ENCODE measurements at places on chromosomes 1 and 21.

GRCh38 chr1:153525088-153525728 lies 10.6 kb downstream of the S100A6 start:
- no peak for DNase-seq

- DNase-seq = no peak
Observed at GRCh38 chr1:171434717-171435346, 50.5 kb upstream of the PRRC2C start.

DNA sequence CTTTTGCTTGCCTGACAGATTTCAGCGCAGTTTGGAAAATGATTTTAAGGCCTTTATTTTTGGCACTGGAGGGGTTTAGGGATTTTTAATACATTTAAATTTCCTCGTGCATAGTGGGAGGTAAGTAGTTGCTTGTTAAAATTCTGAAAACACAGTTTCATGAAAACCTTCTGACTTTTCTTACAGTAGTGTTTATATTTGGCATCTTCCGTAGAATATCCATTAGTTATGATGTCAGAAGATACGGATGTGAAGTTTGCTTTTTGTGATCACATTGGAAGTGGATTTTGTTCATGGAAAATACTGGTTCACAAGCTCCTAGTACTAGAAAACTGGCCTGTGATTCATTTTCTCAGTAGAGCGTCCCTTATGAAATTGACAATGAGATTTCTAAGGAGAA lies 1.3 kb downstream of the RABGAP1L start:
- no peak for DNase-seq

- no peak for DNase-seq
Observed at GRCh38 chr1:36464605-36465393, 615 bp upstream of the MRPS15 start.

GRCh38 chr1:187237542-187237941 lies 408.8 kb downstream of the PLA2G4A start:
- DNase-seq = no peak

DNA sequence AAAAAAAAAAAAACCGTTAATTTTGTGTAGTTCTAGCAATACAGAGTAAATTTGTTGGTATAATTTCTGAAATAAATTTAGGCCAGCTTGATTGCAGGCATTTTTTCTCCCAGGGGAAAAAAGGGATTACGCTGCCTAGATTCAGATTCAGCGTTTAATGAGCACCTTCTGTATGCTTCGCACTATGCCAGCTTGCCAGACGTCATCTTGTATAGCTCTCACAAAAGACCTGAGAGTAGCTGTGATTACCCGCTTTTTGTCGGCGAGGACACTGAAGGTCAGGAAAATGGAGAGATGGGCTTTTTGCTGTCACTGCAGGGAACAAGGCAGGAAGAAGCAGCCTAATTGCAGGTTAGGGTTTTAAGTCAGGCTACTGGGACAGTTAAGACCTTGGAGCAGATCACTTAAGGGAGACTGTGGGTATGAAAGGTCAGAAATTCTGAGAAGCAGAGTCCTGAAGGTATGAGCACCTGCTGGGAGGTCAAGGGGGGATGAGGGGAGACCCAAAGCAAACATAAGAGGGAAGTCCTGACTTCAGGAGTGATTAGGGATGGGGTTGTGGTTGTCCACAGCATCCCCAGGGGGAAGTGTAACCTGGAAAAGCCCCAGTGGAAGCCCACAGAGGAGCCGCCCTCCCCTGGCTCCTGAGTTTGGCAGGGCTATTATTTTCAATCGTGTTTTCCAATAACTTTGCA lies 39.0 kb downstream of the TMCC2 start:
- no peak for DNase-seq

DNA sequence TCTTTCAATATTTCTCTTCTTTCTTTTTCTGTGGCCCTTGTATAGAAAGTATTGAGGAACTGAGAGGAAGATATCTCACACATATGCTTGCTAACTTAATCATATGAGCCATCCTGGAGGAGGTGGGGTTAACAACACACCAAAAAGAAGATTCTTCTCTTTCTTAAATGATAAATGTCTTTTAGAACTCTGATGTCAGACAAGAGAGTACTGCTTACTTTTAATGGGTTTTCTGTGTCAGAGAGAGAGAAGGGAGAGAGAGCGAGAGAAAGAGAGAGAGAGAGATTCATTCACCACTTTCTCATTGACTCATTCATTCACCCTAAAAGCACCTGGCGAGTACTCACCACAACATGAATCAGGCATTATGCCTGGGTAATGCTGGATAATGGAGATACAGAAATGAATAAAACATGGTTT lies 250.3 kb upstream of the SGIP1 start:
- DNase-seq = no peak

DNA sequence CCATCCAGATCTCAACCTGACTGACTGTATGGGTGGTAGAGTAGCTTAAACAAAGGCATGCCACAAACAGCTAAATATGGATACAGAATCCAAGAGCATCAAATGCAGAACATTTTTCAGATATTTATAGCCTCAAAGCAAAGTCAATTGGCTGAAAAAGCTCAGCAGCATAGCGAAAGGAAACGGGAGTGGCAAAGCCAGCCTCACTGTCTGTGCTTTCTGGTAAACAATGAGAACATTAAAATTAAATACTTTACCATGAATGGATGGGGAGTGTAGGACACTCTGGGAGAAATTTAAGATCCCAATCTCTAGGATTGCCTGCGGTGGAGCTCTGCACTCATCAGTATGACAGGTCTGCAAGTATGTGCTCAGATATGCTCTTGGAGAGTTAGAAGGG lies 4.4 kb downstream of the RASAL2 start:
- DNase-seq = no peak

DNA sequence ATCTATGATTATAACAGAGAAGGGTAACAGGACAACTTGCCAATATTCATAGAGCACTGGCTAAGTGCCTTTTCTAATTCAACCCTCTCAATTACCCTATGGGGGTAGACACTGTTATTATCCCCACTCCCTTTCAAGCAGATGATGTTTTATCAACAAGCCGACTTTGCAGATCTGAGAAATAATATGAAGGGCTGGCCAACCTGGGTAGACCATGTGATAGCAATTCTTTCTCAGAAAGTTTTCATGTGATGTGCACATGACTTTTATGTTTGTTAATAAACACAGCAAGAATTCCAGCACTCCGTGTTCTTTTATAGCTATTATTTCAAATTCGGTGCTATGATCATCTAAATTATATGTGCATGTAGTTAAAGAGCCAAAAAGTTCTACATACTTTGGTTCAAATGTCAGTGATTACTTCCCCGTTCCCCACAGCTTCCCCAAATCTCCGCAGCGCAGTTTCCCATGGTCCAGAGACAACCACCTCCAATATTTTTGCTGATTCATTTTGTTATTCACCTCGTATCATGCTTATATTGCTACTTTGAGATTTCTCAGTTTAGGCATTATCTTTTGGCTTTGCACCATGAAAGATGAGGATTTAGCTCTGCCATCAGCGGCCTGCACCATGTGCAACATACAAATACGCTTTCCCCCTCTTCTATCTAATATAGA lies 96.7 kb upstream of the GADD45A start:
- DNase-seq = no peak

DNA sequence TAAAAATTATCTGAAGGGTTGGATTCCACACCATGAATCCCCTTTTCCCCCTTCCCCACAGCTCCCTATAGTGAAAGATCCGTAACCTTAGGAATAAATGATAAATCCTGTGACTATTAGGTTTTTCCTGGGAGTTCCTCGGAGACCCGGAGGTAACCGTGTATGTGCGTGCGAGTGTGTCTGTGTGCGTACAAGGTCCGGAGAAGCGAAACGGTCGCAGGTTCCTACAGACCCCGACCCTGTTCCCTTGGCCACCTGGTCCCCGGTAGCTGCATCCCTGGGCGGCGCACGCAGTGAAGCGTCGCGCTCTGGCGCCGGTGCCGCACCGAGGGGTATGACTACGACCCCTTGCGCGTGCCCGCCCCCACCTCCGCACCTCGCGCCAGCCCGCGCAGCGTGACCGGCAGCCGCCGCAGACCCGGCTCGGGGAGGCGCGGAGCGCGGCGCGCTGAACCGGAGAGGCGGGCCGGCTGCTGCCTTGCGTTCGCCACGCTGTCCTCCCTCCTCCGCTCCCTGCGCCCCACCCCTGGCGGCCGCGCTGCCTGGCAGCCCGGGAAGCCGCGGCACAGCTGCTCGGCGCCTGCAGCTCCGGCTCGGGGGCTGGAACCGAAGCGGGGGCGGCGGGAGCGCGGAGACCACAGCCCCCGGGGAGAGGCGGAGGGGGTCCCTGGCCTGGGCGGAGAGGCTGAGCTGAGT lies at the start of gene AK5:
Gene AK5, plus strand, starts transcription at position 529 of the 696 bp plus-strand sequence. CDS start 295 bp downstream, outside the sequence.
- DNase-seq = peak; percentile 28

- no peak for DNase-seq
Observed at GRCh38 chr21:40143822-40144525, 276.7 kb downstream of the PCP4 start.

DNA sequence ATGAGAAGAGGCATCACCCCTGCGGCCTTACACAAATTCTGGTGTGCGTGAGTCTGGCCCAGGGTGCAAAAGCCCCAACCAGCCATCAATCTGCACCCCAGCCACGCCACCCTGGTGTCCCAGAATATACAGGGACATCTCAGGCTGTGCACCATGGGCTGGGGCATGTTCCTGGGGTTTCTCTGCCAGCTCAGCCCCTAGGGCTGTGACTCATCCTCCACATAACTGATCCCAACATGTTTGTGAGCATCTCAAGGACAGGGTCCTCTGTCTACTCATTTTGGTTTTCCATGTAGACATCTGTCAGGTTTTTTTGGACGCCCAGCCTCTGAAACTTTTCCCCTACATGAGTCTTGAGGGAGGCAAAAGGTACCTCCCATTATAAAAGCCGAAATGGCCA lies 511 bp downstream of the ZNF683 start:
- DNase-seq = no peak

DNA sequence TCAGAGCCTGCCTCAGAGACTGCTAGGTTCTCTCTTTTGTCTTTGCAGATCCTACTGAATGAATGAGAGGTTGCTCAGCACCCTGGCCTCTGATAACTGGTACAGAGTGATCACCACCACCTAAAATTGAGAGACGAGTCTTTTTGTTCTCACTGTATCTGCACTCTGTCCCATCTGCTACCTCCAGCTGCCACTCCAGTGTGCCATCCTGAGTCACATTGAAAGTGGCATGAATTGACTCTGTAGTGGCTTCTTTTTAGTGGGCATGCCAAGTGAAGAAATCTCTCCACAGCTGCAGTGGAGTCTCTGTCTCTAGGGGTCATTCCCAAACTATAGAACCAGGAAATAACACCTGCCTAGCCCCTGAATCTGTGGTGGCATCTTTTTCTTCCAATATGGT lies 14.7 kb downstream of the CAMK1G start:
- DNase-seq = no peak

DNA sequence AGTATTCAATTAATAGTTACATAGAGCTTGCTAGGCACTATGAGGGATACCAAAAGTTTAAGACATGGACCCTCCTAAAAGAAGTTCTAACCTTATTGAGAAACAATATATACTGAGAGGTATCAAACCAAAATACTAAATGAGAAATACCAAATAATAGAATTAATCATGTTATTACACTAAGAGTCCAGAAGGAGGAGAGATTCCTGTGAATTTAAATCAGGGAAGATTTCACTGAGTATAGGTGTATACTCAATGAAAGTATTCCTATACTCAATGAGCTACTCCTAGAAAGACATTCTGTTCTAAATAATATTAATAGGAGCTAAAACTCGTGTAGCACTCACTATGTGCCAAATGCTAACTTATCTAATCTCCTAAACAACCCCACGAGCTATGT lies 9.4 kb downstream of the CR1L start:
- DNase-seq = no peak

DNA sequence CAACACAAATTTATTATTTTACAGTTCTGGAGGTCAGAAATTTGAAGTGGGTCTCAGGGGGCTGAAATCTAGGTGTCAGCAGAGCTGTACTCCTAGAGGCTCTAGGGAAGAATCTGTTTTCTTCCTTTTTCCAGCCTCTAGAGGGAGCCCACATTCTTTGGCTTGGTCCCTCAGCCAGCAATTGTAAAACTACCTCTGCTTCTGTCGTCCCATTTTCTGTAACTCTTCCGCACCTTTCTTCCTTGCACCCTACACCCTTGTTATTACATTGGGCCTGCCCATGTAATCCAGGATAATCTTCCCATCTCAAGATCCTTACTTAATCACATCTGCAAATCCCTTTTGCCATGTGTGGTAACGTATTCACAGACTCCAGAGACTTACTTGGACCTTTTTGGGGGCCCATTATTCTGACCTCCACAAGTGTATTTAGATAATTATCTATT lies 24.8 kb upstream of the THEM4 start:
- peak; percentile 32 for DNase-seq

DNA sequence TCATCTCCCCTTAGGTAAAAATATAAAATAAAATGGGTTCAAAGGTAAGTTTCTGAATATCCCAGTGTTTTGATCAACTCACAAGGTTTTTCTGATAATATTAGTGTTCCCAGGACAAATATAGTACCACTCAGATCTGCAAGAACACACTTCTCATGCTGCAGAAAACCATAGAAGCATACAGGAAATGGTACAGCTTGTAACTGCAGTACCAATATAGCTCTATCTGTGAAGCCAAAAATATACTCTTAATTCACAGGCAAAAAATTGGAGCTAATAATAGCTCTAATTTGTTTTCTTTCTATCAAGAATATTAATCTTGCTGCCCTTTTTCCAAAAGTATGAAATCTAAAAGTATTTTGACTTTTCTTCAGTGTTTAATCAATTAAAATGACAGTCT lies 13.2 kb downstream of the VPS45 start:
- no peak for DNase-seq

- DNase-seq = peak; percentile 64
Observed at GRCh38 chr1:64956733-64957441, 9.5 kb downstream of the JAK1 start.

- DNase-seq = no peak
Observed at GRCh38 chr1:15168479-15168878, 14.9 kb downstream of the TMEM51 start.

- DNase-seq = no peak
Observed at GRCh38 chr1:154846565-154847442, 23.3 kb downstream of the KCNN3 start.

- no peak for DNase-seq
Observed at GRCh38 chr1:43074244-43074643, 97.8 kb downstream of the EBNA1BP2 start.

GRCh38 chr1:90134175-90134955 lies 139.5 kb downstream of the ZNF326 start:
- no peak for DNase-seq

- DNase-seq = no peak
Observed at GRCh38 chr1:245416781-245417180, 262.0 kb downstream of the KIF26B start.

- no peak for DNase-seq
Observed at GRCh38 chr1:200965111-200965805, 58.3 kb downstream of the KIF21B start.

DNA sequence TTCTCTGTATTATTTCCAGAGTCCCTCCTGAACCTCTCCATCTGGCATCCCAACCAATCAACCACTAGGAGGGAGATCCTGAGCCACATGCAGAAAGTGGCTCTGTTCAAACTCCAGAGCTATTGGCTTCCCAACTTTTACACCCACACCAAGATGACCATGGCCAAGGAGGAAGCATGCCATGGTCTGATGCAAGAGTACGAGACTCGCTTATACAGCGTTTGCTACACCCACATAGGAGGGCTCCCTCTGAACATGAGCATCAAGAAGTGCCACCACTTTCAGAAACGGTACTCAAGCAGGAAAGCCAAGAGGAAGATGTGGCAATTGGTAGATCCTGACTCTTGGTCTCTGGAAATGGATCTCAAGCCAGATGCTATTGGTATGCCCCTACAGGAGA lies 23.6 kb downstream of the RGSL1 start:
- no peak for DNase-seq

Data from thymus (tissue), 14 donors.